Melanocyte of skin (primary cell): ENCODE measurements at places on chromosomes 6 and 20. TPM values are rescaled to one million over a fixed set of nuclear protein-coding genes. Genes with fewer than 3 reads are reported as not detected.

TMEM181 gene
- 48.3 and 70.8 TPM in 2 replicates for total RNA-seq

METTL24 gene
- total RNA-seq: not detected in 2 replicates

CITED2 gene
- 14.0 and 20.2 TPM in 2 replicates for total RNA-seq

C6orf15 gene
- not detected in 2 replicates for total RNA-seq

SLC52A3 gene
- total RNA-seq: 0.33 and 0.46 TPM in 2 replicates

SAMD5 gene
- total RNA-seq: 2.1 and 10.5 TPM in 2 replicates

RFX6 gene
- not detected in 2 replicates for total RNA-seq

OPRL1 gene
- total RNA-seq: 0.34 and 0.73 TPM in 2 replicates

TRIM26 gene
- 29.3 and 35.6 TPM in 2 replicates for total RNA-seq

MBOAT1 gene
- total RNA-seq: 21.0 and 22.2 TPM in 2 replicates

PRND gene
- total RNA-seq: not detected in 2 replicates

BFSP1 gene
- 3.6 and 3.8 TPM in 2 replicates for total RNA-seq

C2 gene
- 3.7 TPM in 2 replicates for total RNA-seq

CAGE1 gene
- 0.15 and 0.33 TPM in 2 replicates for total RNA-seq

PLAGL1 gene
- 1.1 and 1.3 TPM in 2 replicates for total RNA-seq

CST2 gene
- total RNA-seq: not detected in 2 replicates

SPEF1 gene
- total RNA-seq: under 0.01 TPM in 1 of 2 replicates, not detected in the other

GSTA1 gene
- not detected in 2 replicates for total RNA-seq

PEX7 gene
- total RNA-seq: 6.3 and 9.7 TPM in 2 replicates

FAM162B gene
- not detected in 2 replicates for total RNA-seq

PRSS35 gene
- not detected in 2 replicates for total RNA-seq

ARFGEF3 gene
- 1.1 and 1.4 TPM in 2 replicates for total RNA-seq

SLC17A1 gene
- not detected in 2 replicates for total RNA-seq

SPDEF gene
- not detected in 2 replicates for total RNA-seq

OXT gene
- total RNA-seq: not detected in 2 replicates

DZANK1 gene
- 1.1 and 1.4 TPM in 2 replicates for total RNA-seq

GMPR gene
- total RNA-seq: 132 and 200 TPM in 2 replicates

FOXF2 gene
- 3.4 and 4.7 TPM in 2 replicates for total RNA-seq

HDGFL1 gene
- not detected in 2 replicates for total RNA-seq

FAM217A gene
- not detected in 2 replicates for total RNA-seq

BNIP5 gene
- under 0.01 TPM in 1 of 2 replicates, not detected in the other for total RNA-seq

GPX5 gene
- not detected in 2 replicates for total RNA-seq

MAP3K7 gene
- 29.6 and 30.8 TPM in 2 replicates for total RNA-seq

BMP6 gene
- under 0.01 TPM in 1 of 2 replicates, not detected in the other for total RNA-seq

ENPP4 gene
- under 0.01 TPM in 1 of 2 replicates, not detected in the other for total RNA-seq

SMOC2 gene
- not detected in 2 replicates for total RNA-seq

TCF21 gene
- not detected in 2 replicates for total RNA-seq

PPP1R16B gene
- 0.93 and 6.3 TPM in 2 replicates for total RNA-seq

NKX2-2 gene
- total RNA-seq: not detected in 2 replicates

CDH26 gene
- 0.15 TPM in 1 of 2 replicates, not detected in the other for total RNA-seq

ARMH2 gene
- not detected in 2 replicates for total RNA-seq

FAM83C gene
- not detected in 2 replicates for total RNA-seq

TNFRSF21 gene
- total RNA-seq: 4.3 and 6.0 TPM in 2 replicates

KCNQ5 gene
- under 0.01 TPM in 1 of 2 replicates, not detected in the other for total RNA-seq

NHLRC1 gene
- 2.3 and 4.2 TPM in 2 replicates for total RNA-seq
